ENCODE measurements at places on chromosomes 1 and 21.

- H3K4me3 ChIP-seq = no peak overlapping the region
- DNase-seq = no peak
- H3K27me3 ChIP-seq = peaks cover 45% of the 10 kb centered on the region
- H3K4me1 ChIP-seq = no peaks in the 10 kb centered on the region
Observed at GRCh38 chr1:37641059-37641458, 6.4 kb upstream of the RSPO1 start.

GRCh38 chr1:75125161-75125726 lies 8.9 kb upstream of the LHX8 start:
- H3K36me3 ChIP-seq = no peaks in the 10 kb centered on the region
- H3K4me1 ChIP-seq = no peaks in the 10 kb centered on the region
- peaks cover 36% of the 10 kb centered on the region for H3K27me3 ChIP-seq
- H3K4me3 ChIP-seq = no peak overlapping the region
- H3K27ac ChIP-seq = no peak overlapping the region
- peak; percentile 45 for DNase-seq

DNA sequence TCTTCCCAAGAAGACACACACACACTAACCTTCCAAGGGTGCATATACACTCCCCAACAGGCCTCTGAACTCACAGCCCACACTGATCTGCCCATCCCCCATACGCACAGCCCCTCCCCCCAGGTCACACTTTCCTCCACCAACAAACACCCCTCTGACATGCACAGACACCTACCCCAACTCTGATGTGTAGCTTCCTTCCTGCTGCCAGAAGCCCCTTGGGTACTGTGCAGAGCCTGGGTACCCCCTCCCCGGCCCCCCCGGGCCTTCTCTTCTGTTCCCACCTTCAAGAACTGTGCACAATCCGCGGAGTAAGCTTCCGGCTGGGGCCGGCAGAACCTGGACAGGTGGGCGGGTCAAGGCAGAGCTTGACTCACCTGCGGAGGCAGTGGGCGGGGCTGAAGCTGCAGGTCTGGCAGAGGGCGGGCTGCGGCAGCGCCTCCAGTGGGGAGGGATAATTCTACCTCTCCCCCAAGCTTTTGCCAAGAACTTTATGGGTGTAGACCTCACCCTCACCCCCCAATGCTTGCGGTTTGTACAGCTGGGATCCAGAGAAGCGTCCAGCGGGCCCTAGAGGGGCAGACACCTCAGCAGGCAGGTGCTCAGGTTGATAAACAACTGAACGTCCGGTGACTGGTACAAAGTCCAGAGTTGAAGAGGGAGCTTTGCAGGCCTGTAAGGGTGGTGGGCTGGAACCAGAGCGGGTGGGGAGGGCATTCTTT lies at the start of gene C1orf210:
Gene C1orf210 (minus strand): TSS at position 313 of the 722 bp plus-strand sequence. CDS start 2,311 bp downstream, outside the sequence.
- no peaks in the 10 kb centered on the region for H3K4me1 ChIP-seq
- peak within 1 kb of the TSS; percentile 64 for H3K4me3 ChIP-seq
- peak; percentile 71 for DNase-seq
- no peaks in the 10 kb centered on the region for H3K36me3 ChIP-seq
- H3K27me3 ChIP-seq = no peaks in the 10 kb centered on the region

DNA sequence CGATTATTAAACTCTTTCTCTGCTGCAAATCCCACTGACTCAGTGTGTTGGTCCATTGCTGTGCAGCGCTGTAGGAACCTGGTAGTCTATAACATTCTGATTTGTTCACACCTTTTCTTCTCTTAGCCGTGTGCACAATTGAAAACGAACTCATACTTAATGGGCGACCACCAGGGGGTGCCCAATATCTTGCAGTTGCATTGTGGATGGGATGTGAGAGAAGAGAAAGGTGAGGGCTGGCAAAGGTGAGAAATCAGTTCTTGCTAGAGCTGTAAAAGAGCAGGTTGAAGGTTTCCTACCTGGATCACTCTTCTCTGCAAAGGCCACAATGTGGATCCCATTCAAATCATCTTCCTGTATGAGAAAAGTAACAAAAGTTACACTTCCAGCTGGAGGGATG lies 51.0 kb downstream of the CASQ2 start:
- DNase-seq = peak; percentile 81
- H3K27ac ChIP-seq = no peak overlapping the region
- no peaks in the 10 kb centered on the region for H3K4me1 ChIP-seq
- H3K36me3 ChIP-seq = no peaks in the 10 kb centered on the region
- no peak overlapping the region for H3K4me3 ChIP-seq
- no peaks in the 10 kb centered on the region for H3K27me3 ChIP-seq

DNA sequence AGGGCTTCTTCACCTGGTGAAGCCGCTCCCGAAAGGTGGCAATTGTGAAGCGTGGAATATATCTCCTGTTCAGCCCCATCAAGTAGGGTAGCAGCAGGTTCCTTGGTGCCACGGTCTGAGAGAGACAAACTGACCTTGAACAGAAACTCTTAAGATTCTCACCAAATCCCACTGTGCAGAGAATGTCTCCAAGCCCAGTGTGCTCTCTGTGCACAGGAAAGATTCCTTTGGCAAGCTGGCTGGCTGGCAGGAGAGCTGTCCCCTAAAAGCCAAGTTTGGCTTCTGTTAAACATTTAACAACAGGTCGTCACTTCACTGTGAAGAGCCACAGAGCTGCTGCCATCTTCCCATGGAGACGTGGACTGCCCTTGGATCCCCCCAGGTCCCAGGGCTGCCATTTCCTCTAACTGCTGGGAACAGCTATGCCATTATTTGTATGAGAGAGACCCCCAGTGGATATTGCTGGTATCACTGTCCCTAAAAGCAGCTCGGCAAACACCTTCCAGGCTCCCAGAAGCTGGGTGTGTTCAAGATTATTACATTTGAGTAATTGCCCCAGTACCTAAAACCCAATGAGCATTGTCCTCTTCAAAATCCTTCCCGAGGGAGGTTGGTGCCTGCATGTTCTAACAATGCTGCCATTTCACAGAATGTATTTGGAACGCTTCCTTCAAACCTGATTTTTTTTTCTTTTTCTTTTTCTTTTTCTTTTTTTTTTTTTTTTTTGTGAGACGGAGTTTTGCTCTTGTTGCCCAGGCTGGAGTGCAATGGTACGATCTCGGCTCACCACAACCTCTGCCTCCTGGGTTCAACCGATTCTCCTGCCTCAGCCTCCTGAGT lies 71.8 kb downstream of the CD58 start:
- no peaks in the 10 kb centered on the region for H3K4me1 ChIP-seq
- peak; percentile 34 for DNase-seq
- H3K27ac ChIP-seq = no peak overlapping the region

- no peaks in the 10 kb centered on the region for H3K4me1 ChIP-seq
- peak within 1 kb of the TSS; percentile 67 for H3K27ac ChIP-seq
- no peaks in the 10 kb centered on the region for H3K27me3 ChIP-seq
- no peaks in the 10 kb centered on the region for H3K36me3 ChIP-seq
- peak; percentile 99 for DNase-seq
- peak within 1 kb of the TSS; percentile 94 for H3K4me3 ChIP-seq
Observed at GRCh38 chr1:20507564-20508410, at the start of gene MUL1. MUL1 (minus strand) TSS chr1:20508151; CDS start chr1:20508024, 127 bp downstream.

GRCh38 chr1:64147759-64148158 lies 55.7 kb upstream of the UBE2U start:
- DNase-seq = no peak
- no peaks in the 10 kb centered on the region for H3K27me3 ChIP-seq
- H3K36me3 ChIP-seq = peaks cover under 1% of the 10 kb centered on the region
- H3K4me3 ChIP-seq = no peak overlapping the region
- no peak overlapping the region for H3K27ac ChIP-seq

DNA sequence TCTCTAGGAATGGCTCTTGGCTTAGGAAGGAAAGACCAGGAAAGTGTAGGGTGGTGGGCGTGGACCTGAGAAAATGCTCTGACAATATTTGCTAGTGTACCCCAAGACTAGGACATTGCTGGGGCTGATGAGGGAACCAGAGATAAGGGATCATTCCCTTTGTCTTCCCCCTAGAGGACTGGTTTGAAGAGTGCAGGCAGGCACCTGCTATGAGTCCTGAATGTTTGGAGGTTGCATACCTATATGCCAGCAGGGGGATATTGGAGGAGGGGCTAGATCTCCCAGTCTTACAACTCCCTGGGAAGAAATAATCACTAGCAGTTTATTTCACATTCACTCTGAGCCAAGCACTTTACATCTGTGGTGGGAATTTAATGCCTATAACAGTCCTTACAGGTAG lies 6.0 kb upstream of the BCL10 start:
- no peak overlapping the region for H3K4me3 ChIP-seq
- no peaks in the 10 kb centered on the region for H3K27me3 ChIP-seq
- no peaks in the 10 kb centered on the region for H3K4me1 ChIP-seq

DNA sequence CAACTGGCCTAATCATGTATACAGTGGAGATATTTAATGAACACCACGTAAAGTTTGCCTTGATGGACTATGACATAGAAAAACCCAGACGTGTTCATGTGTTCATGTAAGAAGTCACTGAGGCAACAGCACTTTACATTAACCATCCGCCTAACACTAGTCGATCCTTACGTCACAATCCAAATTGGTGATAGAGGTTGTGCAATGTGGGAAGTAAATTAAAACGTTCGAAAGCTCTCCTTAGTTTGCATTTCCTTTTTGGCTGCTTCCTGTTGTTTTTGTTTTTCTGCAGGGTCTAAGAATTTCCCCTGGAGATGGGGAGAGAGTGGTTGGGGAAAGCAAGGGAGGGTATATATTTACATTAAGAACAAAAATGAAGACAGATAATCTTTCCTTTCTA lies 587.5 kb upstream of the ADGRL2 start:
- H3K36me3 ChIP-seq = no peaks in the 10 kb centered on the region
- no peaks in the 10 kb centered on the region for H3K27me3 ChIP-seq
- H3K4me3 ChIP-seq = no peak overlapping the region
- H3K4me1 ChIP-seq = peaks cover 3% of the 10 kb centered on the region

- H3K27me3 ChIP-seq = no peaks in the 10 kb centered on the region
- H3K36me3 ChIP-seq = no peaks in the 10 kb centered on the region
- DNase-seq = peak; percentile 50
- H3K4me1 ChIP-seq = peaks cover 39% of the 10 kb centered on the region
Observed at GRCh38 chr1:229229721-229230139, 41.2 kb upstream of the RAB4A start.

DNA sequence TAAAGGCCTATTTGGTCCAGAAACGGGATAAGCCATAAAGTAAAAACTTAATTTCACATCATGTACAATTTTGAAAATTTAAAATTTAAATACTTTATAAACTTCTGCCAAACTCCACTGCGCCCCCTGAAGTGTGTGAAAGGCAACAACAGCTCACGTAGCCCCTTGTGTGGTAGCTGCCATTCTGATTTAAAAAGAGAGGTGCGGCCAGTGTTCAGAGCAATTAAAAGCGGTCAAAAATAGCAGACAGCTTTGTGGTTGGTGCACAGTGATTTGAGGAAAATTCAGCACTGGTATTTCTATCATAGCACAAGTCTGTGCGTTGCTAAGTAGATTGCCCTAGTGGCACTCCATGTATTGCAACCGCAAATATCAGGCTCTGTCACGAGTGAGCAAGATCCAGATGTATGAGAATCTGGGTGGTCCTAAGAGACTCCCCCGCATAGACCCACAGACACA lies 122.5 kb downstream of the ATG4C start:
- no peaks in the 10 kb centered on the region for H3K36me3 ChIP-seq
- H3K27ac ChIP-seq = no peak overlapping the region
- no peak overlapping the region for H3K4me3 ChIP-seq
- no peaks in the 10 kb centered on the region for H3K27me3 ChIP-seq

DNA sequence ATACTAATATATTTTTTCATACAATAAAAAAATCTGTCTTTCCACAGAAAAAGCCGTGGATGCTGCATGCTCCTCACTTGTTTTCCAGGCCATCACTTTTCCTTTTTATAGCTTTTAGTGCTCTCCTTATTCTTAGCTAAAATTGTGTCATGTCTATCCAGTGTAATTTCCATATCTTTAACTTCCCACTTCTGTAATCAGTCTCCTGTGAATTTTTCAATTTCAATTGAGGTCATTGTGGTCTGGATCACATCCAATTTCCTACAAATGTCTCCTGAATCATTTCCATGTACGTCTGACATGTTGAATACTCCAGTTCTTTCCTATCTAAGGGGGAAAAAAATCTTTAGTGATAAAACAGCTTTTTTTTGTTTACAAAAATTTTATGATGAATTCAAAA lies 838.2 kb upstream of the B3GALT2 start:
- no peaks in the 10 kb centered on the region for H3K36me3 ChIP-seq
- H3K27me3 ChIP-seq = no peaks in the 10 kb centered on the region

- H3K27me3 ChIP-seq = no peaks in the 10 kb centered on the region
- peaks cover 3% of the 10 kb centered on the region for H3K4me1 ChIP-seq
- H3K36me3 ChIP-seq = no peaks in the 10 kb centered on the region
- no peak for DNase-seq
- no peak overlapping the region for H3K27ac ChIP-seq
- H3K4me3 ChIP-seq = no peak overlapping the region
Observed at GRCh38 chr1:208154040-208154439, 90.1 kb downstream of the PLXNA2 start.

DNA sequence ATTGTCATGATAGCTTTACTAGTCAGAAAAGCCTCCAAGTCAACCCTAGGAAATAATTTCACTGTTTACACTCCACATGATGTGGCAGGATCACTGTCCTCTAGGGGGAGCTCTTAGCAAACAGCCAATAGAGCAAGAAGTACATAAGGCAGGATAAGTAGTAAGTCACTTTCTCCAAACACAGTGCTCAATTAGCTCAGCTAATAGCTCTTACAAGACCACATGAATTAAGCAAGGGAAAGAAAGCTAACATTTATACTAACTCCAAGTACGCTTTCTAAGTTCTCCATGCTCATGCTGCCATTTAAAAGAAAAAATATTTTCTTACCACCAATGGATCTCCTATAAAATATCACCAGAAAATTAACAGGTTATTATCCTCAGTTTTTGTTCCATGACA lies 66.9 kb upstream of the LRIF1 start:
- no peak overlapping the region for H3K4me3 ChIP-seq
- no peaks in the 10 kb centered on the region for H3K27me3 ChIP-seq
- H3K27ac ChIP-seq = no peak overlapping the region
- DNase-seq = no peak

DNA sequence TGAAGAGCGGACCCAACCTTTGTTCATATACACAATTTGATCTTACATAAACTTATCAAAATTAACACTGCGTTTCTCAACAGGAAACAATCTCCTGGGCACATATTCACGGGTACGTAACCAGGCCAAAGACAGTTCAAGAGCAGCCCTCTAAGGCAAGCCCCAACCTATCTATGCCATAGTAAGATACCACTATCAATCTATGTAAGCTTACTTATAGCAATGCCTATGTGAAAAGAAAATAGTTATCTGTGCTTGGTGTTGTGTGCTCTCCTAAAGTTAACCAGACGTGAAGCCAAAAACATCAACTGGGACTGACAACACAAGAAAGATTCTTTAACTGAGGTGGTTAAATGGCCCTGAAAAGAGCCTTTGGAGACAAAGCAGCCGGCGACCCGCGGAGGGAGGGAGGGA lies 49.4 kb upstream of the BOLA1 start:
- H3K27me3 ChIP-seq = no peaks in the 10 kb centered on the region
- peak overlapping the region; percentile 80 for H3K4me3 ChIP-seq
- H3K36me3 ChIP-seq = no peaks in the 10 kb centered on the region
- no peaks in the 10 kb centered on the region for H3K4me1 ChIP-seq
- H3K27ac ChIP-seq = peak overlapping the region; percentile 57
- no peak for DNase-seq

DNA sequence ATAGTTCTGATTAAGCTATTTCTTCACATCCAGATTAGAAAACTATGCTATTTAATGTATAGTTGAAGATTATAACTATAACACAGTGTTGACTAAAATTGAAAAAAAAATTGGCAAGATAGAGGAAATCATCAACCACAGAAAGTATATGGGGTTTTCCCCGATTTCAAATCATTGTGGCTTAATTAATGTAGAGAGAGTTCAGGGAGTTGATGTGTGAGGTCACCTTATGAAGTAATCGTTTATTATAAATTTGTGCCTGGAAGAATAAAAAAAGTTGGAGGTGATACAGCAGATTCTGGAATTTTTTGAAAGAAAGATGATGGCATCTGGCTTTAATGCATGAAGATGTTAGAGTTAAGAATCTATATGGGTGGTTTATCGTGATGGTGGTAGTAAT lies 84.3 kb downstream of the PTGS2 start:
- no peaks in the 10 kb centered on the region for H3K36me3 ChIP-seq
- no peaks in the 10 kb centered on the region for H3K4me1 ChIP-seq
- DNase-seq = no peak
- H3K4me3 ChIP-seq = no peak overlapping the region
- no peak overlapping the region for H3K27ac ChIP-seq
- H3K27me3 ChIP-seq = no peaks in the 10 kb centered on the region
